ENCODE measurements at places on chromosomes 11 and 22.

DNA sequence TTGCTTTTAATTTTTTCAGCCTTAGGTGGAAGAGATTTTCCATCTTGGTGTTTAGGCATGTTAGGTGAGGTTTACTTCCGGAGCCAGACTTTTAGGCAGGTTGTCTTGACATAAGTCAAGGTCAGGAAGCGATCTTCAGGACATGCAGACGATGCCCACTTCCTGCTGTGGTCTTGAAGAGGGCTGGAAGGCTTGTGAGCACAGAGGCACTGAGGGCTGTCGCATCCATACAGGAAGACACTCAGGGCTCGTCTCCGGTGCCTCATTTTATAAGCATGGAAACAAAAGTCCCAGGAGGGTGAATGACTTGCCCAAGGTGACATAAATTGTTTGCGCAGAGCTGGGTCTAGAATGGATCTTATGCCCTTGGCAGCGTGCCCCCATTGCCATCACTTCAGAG is 30.8 kb downstream of the MARK2 start:
- no peak for DNase-seq

DNA sequence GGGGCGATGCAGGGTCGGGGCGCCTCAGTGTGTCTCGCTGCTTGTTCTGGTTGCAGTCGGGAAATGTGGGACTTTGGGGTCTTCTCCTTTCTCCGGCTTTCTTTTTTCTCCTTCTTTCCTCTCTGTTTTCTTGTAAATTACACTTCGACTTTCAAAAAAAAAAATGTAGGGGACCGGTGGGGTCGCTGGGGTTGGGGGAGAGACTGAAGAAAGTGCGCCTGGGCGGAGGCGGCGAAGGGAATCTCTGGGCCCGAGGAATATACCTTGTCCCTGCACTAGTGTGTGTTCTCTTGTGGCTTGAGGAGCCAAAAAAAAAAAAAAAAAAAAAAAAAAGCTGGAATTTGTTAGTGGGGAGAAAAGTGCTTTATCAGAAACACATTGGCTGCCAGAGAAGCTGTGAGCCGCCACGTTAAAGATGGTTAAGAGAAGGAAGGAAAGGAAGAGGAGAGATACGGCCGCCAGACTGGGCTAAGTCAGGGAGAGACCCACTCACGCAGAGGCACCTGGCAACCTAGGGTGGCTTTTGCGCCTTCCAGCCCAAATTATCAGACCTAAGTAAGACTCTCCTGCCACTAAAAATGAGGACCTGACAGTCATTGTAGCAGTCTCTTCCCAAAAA is 8.4 kb upstream of the FLI1 start:
- DNase-seq, result no peak

DNA sequence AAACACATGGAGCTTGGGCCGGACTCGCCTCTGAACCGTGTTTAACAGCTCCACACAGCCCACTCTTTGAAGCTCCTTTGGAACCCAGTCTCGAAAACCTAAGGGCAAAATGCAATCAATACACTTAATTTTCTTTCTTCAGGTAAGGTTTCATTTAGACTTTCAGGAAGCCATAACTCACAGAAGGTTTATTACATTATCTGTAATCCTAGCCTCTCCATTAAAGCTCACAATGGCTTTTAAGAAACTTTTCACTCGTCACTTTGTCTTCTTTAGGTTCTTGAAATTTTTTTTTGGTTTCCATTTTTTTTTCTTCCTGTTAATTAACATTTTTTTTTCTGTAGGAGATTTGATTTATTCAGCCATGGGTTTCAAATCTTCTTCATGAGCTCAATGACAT is 91.3 kb downstream of the ARL14EP start:
- DNase-seq, result no peak

DNA sequence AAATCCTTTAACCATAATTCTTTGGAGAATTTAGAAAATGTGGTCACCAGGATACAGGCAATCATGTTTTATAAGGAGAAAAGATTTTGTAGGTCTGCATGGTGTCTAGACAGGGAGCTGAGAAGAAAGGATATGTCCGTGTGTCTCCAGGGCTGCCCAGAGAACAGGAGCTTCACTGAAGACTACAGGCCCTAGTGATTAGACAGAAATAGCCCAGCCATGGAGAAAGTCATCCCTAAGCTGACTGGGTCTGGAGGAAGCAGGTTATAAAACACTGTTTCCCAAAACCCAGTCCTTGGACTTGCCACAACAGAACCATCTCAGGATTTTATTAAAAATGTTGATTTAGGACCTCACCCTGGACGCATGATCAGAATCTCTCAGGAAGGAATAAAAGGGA is 84.4 kb downstream of the GALNT18 start:
- DNase-seq, result no peak

GRCh38 chr11:105241136-105241535 is 101.6 kb upstream of the CARD18 start:
- no peak for DNase-seq

Measured in NCI-H774 (cell line).